Fibroblast of skin of abdomen (primary cell): ENCODE measurements at places on chromosomes 2 and 18.

DNA sequence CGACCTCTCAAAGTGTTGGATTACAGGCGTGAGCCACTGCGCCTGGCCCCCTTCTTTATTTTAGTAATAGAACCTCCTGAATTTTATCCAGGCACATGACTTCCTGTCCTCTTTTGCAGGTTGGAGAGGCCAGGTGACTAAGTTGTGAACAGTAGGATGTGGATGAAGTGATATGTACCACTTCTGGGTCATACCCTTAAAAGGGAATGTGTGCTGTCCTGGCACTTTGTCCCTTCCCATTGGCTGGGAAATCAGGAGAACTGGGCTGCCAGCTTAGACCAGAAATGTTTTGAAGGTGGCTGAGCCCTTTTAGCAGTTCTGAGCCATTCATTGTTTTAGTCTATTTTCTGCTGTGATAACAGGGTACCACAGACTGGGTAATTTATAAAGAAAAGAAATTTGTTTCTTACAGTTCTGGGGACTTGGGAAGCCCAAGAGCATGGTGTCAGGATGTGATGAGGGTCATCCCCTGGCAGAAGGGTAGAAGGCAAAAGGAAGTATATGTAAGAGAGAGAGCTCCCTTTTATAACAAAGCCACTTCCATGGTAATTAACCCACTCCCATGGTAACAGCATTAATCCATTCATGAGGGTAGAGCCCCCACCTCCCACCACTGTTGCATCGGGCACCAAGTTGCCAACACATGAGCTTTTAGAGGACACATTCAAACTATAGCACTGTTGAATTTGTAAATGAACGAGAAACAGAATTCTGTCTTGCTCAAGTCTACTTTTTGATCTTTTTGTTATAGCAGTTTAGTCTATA, 79.1 kb downstream of the TTC27 start:
- DNase-seq = no peak

DNA sequence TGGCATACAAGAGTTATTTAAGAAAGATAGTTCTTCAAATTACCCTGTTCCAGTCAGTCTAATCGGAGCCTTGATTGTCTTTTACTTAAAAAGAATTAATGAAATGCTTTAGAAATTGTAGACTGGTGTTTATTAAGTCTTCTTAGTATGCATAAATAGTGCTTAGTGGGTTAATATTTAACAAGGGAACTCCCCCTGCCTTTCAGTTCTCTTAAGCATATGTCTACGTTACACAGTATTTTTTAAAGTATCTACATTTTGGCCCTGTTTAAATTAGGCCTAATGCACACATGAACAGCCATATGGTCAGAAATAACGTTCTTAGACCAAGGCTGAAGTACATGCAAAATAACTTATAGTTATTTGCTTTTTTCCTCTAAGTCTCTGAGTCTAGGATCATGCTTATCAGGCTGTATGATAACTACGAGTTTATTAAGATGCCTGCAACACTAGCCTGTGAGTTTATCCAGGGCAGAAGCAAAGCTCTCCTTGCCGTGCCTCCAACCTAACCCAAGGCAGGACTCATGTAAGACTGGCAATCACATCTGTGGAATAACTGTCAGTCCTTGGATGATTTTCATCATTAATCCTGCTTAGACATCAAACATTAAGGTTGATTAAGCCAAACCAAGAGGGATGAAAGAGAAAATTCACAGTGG, 6.7 kb downstream of the BCL2 start:
- DNase-seq = no peak

DNA sequence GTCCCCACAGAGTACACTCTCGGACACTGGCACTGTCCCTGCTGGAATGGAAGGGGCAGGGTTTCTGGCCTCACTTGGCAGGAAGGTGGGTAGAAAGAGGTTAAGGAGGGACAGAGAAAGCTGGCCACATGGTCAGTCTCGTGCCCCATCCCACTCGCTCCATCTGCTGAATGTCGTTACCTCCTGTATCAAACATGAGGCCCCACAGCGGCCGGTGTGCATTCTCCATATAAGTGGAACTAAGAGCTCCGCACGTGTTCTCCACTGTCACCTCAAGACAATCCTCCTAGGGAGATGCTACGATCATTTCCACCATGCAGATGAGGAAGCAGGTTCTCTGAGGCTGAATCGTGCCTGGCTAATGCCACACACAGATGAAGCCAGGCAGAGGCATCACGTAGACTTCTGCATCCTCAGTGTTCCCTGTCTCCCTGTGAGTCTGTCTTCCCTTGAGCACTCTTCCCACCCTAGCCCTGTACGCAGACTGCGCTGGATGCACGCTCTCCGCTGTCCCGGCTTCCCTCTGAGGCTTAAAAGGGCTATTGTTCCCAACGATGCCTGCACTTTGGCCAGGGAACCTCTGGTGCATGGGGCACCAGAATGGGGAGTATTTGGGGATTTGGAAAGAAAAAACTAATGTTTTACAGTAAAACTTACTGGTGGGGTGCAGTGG, 35.1 kb downstream of the MAL start:
- no peak for DNase-seq

DNA sequence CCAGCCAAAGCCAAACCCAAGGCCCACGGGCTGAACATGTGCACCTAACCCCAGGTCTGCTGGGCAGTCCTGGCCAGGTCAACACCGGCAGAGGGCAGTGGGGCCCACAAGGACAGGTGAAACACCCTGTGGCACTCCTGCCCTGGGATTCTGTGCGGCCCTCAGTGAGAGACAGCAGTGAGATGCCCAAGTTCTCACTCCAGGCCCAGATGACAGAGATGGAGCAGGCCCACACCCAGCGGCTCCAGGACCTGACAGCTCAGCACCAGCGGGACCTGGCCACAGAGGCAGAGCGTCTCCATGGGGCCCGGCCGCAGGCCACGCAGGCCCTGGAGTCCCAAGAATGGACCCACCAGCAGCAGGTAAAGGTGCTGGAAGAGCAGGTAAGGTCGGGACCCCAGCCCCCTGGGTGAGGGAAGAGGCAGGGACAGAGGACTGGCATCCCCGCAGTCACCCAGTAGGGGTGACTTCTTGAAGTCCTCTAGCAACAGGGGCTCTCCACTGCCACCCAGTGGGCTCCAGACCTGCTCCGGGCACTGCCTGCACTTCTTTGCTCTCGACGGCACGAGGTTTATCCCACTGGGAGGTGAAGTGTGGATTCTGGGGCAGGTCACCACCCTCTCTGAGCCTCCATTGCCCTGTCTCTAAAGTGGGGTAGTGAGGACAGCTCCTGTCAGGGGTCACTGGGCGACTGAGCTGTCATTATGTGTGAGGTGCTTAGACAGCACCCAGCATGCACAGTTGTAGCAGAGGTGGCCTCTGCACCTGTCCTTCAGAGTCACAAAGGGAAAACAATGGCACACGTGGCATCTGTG, 8.8 kb upstream of the SNED1 start:
- DNase-seq = peak; percentile 14

GRCh38 chr2:33115728-33116127, 169.0 kb downstream of the LTBP1 start:
- DNase-seq = no peak

- DNase-seq = peak; percentile 88
Measured at GRCh38 chr2:56681659-56682396, 498.0 kb downstream of the CCDC85A start.

DNA sequence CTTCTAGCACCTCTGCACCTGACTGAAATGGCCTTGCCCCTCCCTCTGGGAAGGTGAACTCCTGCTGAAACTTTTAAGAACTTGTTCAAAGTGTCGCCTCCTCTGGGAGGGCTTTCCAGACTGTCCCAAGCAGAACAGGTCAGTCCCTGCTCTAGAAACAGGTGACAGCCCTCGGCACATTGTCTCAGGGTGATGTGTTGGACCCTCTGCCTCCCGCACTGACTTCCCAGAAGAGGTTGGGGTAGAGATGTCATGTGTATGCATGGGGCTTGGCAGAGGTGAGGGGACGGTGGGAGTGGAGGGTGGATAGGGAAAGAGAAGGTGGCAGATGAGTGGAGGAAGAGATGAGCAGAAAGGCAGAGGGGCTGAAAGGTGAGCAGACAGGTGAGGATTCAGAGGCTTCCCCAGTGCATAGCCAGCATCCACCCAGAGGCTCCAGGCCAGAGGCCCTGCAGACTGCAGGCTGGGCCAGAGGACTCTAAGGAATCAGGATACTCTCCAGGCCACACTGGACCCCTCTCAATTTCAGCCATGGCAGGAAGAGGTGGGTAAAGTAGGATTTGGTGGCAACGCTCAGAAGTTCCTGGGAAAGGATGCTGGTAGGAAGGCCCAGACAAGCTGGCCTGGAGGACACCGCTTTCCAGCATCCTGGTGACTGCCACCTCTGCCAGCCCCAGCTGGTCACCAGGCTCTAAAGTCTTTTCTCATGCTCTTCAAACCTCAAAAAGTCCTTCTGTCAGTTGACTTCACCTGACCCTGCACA, 24.8 kb upstream of the TNS1 start:
- DNase-seq = no peak

GRCh38 chr2:6788614-6789013, 77.1 kb downstream of the CMPK2 start:
- no peak for DNase-seq

GRCh38 chr18:31744321-31745067, 16.2 kb downstream of the SLC25A52 start:
- no peak for DNase-seq

- DNase-seq = no peak
Measured at GRCh38 chr2:35443087-35443486, 912.5 kb upstream of the CRIM1 start.

- no peak for DNase-seq
Measured at GRCh38 chr18:22579271-22579670, 161.6 kb upstream of the CTAGE1 start.

DNA sequence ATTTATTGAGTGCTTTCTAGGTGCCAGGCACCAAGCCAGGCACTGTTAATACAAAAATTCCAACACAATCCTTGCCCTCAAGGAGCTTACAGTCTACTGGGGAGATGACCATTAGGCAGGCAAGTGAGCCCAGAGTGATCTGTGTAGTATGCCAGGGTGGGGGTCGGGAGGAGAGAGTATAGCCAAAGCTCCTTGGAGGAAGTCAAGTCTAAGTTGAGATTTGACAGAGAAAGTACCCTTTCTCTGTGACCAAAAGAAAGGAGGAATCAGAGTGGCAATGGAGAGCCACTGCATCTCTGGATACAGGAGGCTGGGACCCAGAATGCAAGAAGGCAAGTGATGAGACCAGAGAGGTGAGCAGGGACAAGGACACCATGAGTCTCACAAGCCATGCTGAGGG, 7.5 kb downstream of the ANKRD53 start:
- DNase-seq = no peak

- DNase-seq = no peak
Measured at GRCh38 chr18:77157312-77157711, 24.7 kb upstream of the MBP start.

DNA sequence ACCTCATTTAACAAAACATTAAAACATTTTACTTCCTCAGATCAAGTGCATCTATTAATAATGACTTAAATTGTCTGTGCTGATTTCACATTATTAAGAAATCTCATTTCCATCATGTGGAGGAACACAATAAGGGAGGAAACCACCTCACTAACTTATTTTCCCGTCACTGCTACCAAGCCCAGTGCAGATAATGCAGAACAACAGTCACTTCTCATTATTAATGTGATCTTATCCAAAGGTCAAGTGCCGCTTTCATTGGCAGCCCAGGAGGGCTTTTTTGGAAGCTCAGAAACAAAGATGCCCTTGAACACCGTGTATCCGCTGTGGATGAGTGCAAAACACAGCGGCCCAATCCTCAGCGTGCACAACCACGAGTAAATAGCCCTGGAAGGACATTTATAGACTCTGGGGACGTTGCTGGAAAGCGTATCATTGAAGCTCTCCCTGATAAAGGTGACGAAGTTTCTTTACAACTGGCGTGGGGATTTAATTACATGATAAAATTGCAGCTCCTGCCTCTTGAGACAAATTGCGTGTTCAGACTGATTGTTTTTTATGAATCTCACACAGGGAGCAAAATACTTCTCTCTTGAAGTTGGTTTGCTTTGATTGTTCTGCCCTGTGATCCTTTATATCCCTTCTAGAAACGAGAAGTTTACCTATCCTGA, 13.2 kb downstream of the ASB18 start:
- no peak for DNase-seq

GRCh38 chr2:186984481-186984880, 135.5 kb upstream of the ZSWIM2 start:
- no peak for DNase-seq

- peak; percentile 27 for DNase-seq
Measured at GRCh38 chr2:64482765-64483504, 29.0 kb downstream of the LGALSL start.

DNA sequence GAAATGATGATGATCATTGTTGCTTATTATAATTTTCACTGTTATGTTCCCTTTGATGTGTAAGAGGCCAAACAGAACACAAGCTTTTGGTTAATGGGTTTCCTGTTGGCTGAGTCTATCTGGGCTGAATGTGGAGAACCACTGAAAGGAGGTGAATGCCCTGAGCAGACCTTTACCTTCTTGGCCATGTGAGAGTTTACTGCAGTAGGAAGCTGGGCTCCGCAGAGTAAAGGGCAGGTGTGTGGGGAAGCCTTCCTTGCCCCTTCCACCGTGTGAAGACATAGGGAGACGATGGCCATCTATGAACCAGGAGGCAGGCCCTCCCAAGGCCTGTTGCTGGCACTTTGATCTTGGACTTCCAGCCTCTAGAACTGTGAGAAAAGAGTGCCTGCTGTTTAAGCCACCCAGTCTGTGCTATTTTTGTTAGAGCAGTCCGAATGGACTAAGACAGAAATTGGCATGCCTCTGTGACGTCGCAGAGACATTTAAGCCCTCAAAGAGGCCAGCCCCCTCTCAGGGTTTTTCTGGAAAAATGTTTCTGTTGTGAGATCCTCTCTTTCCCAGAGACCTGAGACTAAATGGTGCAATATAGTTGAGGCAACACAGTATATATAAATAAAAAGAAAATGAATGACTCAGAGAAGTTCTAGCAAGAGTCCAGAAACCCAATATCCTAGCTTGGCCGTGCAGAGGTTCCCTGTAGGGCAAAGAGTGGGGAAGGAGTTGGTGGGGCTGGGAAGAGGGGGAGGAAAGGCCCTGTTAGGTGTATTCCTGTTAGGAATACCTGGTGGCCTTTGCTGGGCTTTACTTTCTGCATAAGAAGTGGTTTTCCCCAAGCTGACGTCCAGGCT, 121.9 kb upstream of the LGALSL start:
- no peak for DNase-seq

- DNase-seq = peak; percentile 18
Measured at GRCh38 chr18:51150113-51150700, 47.3 kb downstream of the MEX3C start.

- no peak for DNase-seq
Measured at GRCh38 chr2:98912957-98913915, 22.8 kb downstream of the CRACDL start.

- peak; percentile 28 for DNase-seq
Measured at GRCh38 chr2:206968134-206969086, 29.1 kb downstream of the CPO start.

GRCh38 chr2:219451661-219452360, 17.2 kb downstream of the SPEG start:
- DNase-seq = no peak

GRCh38 chr2:15687720-15688119, 96.1 kb downstream of the DDX1 start:
- no peak for DNase-seq

DNA sequence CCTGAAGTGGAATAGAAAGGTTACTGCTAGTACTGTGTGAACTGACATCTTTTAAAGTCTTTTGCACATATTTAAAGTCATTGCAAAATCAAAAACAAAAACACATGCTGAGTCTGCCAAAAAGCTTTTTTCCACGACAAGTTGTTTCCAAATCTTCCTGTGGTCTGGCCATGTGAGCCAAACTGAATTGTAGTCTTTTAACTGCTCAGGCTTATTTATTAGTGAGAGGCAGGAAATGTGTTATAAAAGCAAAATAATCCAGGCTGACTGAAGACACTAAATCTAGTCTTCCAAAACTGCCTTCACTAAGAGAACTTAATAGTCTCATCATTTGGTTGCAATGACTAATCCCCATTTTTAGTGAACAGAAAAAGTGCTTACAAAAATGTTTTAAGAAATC, 2.3 kb downstream of the KRCC1 start:
- DNase-seq = peak; percentile 73
